ENCODE measurements at places on chromosomes 2 and 18. TPM values are rescaled to one million over a fixed set of nuclear protein-coding genes. Genes with fewer than 3 reads are reported as not detected.

DNA sequence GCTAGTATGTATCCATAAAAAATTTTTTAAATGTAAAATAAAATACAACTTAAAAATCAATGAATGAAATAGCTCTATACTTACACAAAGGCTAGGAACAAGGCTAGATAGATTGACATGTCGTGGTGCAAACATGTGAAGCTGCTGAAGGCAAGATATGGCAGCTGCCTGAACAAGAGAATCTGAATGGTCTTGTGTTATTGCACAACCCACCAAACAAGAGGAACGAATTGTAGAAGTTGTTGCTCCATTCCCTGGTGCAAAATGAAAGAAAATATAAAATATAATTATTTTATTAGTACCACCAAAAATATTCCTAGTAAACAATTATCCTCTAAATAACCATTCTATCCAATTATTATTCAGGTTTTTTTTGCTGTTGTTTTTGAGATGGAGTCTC lies 46.4 kb downstream of the HEATR5B start:
- DNase-seq, result no peak

DNA sequence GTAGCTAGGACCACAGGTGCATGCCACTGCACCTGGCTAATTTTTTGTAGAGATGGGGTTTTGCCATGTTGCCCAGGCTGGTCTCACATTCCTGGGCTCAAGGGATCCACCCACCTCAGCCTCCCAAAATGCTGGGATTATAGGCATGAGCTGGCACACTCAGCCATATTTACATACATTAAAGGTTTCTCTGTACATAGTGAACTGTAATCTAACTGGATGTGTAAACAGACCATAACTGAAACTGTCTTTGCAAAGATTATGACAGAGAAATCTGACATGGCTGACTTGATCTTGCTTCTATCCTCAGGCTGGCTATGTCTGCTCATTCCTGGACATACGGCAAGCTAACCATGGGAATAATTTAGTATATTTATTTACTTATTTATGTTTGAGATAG lies 139.2 kb upstream of the XPO1 start:
- DNase-seq, result no peak

DNA sequence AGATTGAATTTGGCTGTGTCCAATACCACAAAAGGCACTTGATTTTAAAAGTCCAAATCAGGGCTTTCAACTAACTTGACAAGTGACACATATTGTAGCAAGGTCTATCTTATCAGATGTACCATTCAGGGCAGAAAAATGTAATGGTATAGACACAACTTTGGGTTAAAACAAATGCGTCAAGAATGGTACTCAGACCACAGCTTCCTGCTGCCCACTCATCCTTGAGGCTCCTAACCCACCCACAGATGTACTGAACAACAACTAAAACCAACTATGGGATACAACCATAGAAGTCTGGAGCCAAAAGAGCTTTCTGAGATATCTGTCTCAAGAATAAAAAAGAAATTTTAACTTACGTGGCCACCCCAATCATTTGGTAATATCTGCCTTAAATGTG lies 105.2 kb downstream of the RBM43 start:
- no peak for DNase-seq

GRCh38 chr18:45723567-45724355 lies at the start of gene SLC14A1:
Gene SLC14A1, plus strand, starts transcription at chr18:45724181. Its CDS starts 6,140 bp downstream, at chr18:45730321.
- no peak for DNase-seq

DNA sequence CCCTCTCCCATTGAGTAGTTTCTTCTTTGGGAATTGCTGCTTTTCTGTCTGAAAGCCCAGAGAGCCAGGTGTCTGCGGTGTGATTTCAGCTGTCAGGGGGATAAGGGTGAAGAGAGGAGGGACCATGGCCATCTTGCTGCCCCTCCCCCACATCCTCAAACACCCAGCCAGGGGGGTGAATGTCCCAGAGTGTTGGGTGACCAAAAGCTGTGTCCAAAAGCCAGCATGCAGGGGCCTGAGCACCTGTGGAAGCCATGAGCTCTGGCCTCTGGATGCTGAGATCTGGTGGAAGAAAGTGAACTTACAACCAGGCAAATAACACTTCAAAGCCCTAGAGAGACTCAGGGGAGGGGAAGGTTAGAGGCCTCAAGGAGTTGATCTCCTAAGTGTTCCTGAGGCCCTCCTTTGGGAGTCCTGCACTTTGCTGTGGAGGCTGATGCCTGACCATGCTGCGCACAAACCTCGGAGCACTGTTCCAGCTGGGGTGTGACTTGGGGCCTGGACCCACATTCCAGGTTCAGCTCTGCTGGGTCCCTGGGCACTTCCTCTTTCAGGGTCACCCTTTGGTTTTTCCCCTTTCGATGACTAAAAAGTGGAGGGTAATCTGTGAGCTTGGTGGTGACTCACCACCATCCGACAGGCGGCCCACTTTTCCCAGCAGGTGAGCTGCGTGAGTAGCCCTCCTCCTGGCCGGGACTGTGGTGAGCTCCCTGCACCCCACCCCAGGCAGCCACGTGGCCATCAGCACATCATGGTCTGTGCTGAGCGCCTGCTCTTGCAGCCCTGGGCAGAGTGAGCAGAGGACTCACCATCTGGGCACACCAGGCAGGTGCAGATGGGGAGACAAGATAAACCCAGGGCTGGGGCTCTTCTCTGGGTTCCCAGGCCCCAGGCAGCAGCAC lies 66.8 kb upstream of the FOSL2 start:
- DNase-seq, result no peak

GRCh38 chr18:49648811-49649210 lies 87.0 kb downstream of the LIPG start:
- DNase-seq, result no peak

- DNase-seq, result no peak
These were observed 70.8 kb downstream of the TPGS2 start for GRCh38 chr18:36757991-36758390.

- no peak for DNase-seq
These were observed 242.9 kb upstream of the TMEFF2 start for GRCh38 chr2:192437653-192438052.

DNA sequence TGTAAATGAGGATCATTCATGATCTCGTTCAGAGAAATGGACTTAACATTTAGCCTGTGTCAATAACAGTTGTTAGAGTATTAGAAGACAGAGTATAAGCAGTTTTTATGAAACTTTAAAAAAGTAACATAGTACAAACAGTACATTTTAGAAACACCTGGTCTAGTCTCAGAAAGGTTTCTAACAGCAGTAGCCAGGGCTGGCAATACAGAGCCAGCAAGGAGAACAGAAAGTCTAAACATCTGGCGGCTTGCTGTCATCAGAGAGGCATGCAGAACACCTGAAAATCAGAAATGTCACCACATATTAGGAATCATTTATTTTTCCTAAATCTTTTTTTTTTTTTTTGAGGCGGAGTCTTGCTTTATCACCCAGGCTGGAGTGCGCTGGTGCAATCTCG lies 50.1 kb downstream of the RPL31 start:
- no peak for DNase-seq

DNA sequence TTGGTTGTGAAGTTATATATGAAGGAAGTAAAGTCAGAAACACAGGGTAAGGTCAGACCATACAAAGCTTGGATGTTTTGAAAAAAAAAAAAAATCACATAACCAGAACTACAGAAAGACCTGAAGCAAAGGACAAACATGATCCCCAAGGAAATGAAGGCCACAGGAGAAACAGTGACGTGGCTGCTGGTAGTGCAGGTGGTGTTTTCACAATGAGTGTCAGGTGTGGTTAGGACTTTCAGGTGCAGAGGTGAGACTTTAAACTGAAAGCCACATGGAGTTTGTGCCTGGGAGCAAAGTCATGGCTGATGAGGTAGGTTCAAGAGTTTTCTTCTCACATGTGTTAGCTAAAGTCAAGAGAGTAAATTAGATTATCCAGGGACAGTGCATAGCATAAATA lies 270.7 kb downstream of the PIEZO2 start:
- DNase-seq, result no peak

DNA sequence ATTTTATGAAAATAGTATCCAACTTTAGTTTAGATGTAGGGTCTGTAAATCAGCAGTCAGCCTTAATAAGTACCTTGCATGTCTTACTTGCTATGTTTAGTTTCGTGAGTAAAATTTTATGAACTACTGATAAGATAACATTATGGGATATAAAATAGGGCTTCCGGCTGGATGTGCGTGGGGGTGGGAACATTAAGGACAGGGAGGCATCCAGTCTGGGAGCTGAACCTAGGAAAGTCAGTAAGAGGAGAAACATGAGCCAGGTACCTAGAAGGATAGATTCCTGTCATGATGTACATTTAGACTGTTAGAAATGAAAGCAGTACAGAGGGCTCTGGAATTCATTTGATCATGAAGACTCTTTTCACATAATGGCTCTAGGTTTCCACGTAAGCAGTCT lies 12.7 kb upstream of the KCNJ13 start:
- peak; percentile 52 for DNase-seq

- no peak for DNase-seq
These were observed 88.6 kb downstream of the SLC5A7 start for GRCh38 chr2:108074946-108075345.

- peak; percentile 29 for DNase-seq
These were observed 183.4 kb upstream of the SRD5A2 start for GRCh38 chr2:31764169-31764568.

DNA sequence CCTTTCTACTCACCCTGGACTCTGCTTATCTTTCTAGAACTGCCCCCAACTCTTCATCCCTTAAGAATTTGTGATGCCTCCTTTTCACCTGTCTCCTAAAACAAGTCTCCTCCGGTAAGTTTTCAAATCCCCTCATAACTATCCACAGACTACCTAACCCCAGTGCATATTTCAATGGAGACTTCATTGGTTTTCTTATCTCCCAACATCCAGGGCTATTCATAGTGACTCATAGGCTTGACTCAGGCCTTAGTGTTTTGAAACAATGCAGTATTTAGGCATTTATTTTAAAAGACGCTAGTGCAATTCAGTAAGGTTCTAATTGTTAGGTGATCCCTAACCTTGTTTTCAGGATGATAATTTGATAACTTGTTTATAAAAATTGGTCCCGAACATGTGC lies 399.2 kb downstream of the CPS1 start:
- DNase-seq, result no peak

DNA sequence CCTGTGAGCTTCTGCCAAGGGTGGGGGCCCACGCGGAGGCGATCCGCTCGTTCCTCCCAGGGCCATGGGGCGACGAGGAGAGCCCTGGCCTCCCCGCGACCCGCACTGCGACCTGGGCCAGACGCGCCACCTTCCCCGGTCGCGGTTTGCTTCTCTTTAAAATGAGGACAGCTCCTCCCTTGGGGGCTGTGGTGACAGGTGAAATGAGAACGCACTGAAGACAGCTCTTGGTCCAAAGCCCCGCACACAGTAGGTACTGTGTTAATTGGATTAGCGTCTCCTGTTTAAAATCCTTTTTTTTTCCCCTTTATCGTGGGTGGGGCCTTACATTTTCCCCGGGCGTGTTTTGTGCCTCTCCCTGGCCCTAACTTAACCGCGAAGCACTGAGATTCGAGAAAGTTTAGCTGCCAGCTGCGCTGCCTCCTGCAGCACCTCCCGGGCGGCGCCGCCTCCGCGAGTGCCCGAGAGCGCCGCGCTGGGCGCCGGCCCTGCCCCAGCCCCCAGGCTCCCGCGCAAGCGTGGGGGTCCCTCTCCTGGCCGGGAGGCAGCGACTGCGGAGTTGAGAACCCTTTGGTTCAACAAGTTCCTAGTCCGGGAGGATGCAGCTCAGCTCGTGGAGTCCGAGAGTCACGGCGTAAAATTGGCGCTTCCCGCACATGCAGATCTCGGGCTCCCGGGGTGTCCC lies 1.1 kb downstream of the HPCAL1 start:
- DNase-seq, result peak; percentile 71

GRCh38 chr2:33354981-33355380 lies 121.5 kb upstream of the RASGRP3 start:
- DNase-seq, result peak; percentile 68

GRCh38 chr2:215917953-215918620 lies 95.3 kb downstream of the MREG start:
- DNase-seq, result peak; percentile 81

DNA sequence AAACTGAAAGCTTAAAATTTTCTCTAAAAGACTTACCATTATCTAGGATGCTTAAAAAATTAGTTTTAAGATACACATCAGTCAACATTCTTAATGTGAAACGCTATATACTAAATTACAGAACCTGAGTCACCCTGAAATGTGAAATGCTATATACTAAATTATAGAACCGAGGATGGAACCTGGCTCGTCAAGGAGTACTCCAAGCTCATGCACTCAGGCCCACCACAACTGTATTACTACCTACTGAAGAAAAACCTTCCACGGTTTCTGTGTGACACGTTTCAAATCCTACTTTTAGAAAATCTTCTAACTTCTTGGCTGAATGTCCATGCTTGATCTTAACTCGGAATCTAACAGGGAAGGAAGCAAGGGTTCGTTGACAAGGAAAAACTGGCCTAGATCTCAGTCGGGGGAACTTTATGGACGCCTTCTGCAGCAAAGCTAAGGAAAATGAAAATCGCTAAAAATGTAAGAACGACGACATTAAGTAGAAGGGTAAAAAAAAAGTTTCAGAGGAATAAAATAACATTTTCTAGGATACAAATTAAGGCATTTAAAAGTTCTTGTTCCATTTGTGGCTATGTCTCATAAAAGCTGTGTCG lies 1.4 kb downstream of the PRKD3 start:
- DNase-seq, result peak; percentile 35

DNA sequence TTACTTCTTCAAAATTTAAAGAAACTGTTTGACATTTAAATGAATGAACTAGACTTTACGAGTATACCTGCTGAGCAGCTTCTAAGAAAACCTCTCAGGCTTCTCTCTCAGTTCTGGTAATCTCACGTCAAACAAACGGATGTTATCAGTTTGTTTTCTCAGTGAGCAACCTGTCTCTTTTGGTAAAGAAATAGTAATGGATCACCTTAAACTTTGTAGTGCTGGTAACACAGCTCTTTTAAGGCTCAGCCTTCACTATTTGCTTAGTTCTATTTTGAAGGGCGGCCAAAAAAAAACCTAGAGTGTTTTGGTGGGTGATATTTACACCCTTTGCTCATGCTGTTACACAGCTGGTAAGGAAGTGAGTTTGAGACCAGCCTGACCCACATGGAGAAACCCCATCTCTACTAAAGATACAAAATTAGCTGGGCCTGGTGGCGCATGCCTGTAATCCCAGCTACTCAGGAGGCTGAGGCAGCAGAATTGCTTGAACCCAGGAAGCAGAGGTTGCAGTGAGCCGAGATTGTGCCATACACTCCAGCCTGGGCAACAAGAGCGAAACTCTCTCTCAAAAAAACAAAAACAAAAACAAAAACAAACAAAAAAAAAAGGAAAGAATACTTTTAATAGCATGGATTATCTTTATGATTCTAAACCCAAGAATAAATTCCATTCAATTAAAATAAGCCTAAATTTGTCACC lies 15.9 kb downstream of the FN1 start:
- no peak for DNase-seq

- DNase-seq, result no peak
These were observed 71.4 kb upstream of the LAPTM4A start for GRCh38 chr2:20122864-20123263.

Gene AMER3
- not detected for total RNA-seq

Gene FSHR
- total RNA-seq, result not detected

Gene ELOA2
- not detected for total RNA-seq

Gene AOX1
- 57.4 TPM for total RNA-seq

Gene PLGLB2
- total RNA-seq, result 1.6 TPM

Gene CTAGE1
- 0.43 TPM for total RNA-seq

Gene LRRTM1
- total RNA-seq, result not detected

Gene NEB
- under 0.01 TPM for total RNA-seq

Gene TANC1
- total RNA-seq, result 49.9 TPM

All from fibroblast of villous mesenchyme (primary cell).